Heart left ventricle (tissue), 16 donors: ENCODE measurements at places on chromosomes 16 and 17. TPM values are rescaled to one million over a fixed set of nuclear protein-coding genes. Genes with fewer than 3 reads are reported as not detected.

LRRC75A gene
- total RNA-seq, result 1.4 TPM

DNA sequence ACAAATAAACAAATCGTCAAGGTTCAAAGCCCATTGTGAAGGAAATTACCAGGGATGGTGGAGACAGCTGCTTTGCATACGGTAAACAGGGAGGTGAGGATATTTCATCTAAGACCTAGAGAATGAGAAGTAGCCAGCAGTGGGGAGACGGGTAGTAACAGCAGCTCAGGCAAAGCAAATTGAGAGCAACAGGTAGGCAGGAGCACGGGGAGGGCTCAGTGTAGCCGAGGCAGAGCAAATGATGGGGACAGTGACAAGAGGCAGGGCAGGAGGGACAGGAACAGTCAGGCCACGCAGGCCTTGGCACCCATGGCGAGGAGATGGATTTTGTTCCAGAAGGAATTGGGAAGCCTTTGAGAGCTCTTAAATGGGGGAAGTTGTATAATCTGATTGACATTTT is 29.0 kb upstream of the SBK1 start:
- H3K27ac ChIP-seq, result no peak overlapping the region
- H3K4me3 ChIP-seq, result no peak overlapping the region
- no peaks in the 10 kb centered on the region for H3K27me3 ChIP-seq
- H3K36me3 ChIP-seq, result no peaks in the 10 kb centered on the region
- no peak for DNase-seq

GRCh38 chr17:726271-726919 is 6.0 kb upstream of the TLCD3A start:
- no peak for DNase-seq
- no peaks in the 10 kb centered on the region for H3K27me3 ChIP-seq
- H3K27ac ChIP-seq, result no peak overlapping the region

SULT1A4 gene
- 17.0 TPM for total RNA-seq

GRCh38 chr16:81530296-81530721 is 85.7 kb downstream of the CMIP start:
- no peaks in the 10 kb centered on the region for H3K36me3 ChIP-seq
- no peak for DNase-seq
- H3K4me3 ChIP-seq, result no peak overlapping the region

DNA sequence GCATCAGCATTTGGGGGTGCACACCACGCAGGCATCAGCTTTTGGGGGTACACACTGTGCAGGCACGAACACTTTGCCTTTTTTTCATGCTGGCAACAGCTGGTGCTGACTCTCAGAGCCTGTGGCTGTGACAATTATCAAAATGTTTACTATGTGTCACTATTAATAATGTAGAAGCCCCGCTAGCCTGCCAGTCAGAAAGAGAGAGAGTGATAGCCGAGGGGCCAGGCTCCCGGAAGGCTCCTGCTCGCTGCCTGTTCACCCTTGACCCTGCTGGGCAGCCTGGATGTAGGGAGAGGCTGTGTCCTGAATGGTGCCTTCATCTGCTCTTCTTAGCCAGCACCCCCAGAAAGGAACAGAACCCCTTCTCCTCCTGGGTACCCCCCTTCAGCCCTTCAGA is 61.9 kb downstream of the SDK2 start:
- no peak overlapping the region for H3K27ac ChIP-seq
- H3K4me3 ChIP-seq, result no peak overlapping the region
- H3K27me3 ChIP-seq, result no peaks in the 10 kb centered on the region
- no peaks in the 10 kb centered on the region for H3K36me3 ChIP-seq
- peaks cover 4% of the 10 kb centered on the region for H3K4me1 ChIP-seq

GRCh38 chr16:56841233-56841632 is 23.8 kb upstream of the SLC12A3 start:
- H3K27me3 ChIP-seq, result no peaks in the 10 kb centered on the region
- DNase-seq, result no peak
- H3K4me1 ChIP-seq, result no peaks in the 10 kb centered on the region

DNA sequence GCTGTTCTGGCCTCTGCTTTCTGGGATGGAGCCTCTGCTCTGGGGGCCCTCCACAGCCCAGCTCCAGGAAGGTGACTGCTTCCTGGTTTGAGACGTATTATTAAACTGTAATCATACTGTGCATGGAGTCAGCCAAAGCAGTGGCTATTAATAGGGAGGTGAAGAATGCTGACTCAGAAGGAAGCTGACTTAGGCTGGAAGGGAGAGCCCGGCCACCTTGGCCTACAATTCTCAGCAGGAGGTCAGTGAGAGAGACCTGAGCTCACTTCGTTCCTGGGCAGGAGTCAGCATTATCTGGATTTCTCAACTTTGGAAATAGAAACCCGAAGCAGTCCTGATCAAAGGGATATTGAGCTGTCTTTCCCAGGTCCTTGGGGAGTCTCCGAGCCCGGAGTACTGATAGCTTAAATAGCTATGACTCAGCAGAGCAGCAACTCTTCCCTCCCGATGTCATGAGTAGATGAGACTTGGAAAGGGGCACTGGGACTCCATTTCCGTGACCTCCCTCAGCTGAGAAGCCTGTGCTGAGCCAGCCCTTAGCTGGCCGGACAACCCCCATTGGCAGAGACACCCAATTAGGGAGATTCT is 91.8 kb downstream of the YPEL2 start:
- no peaks in the 10 kb centered on the region for H3K36me3 ChIP-seq
- no peak overlapping the region for H3K4me3 ChIP-seq
- H3K27ac ChIP-seq, result peak overlapping the region; percentile 94
- peaks cover 51% of the 10 kb centered on the region for H3K4me1 ChIP-seq
- DNase-seq, result no peak

CBLN1 gene
- total RNA-seq, result 0.32 TPM

- no peaks in the 10 kb centered on the region for H3K36me3 ChIP-seq
- DNase-seq, result no peak
- no peaks in the 10 kb centered on the region for H3K4me1 ChIP-seq
Observed at GRCh38 chr16:66026211-66026610, 340.3 kb upstream of the CDH5 start.

GRCh38 chr16:87188104-87188503 is 129.1 kb downstream of the C16orf95 start:
- no peaks in the 10 kb centered on the region for H3K36me3 ChIP-seq
- H3K27ac ChIP-seq, result no peak overlapping the region
- no peaks in the 10 kb centered on the region for H3K27me3 ChIP-seq
- no peak overlapping the region for H3K4me3 ChIP-seq

DNA sequence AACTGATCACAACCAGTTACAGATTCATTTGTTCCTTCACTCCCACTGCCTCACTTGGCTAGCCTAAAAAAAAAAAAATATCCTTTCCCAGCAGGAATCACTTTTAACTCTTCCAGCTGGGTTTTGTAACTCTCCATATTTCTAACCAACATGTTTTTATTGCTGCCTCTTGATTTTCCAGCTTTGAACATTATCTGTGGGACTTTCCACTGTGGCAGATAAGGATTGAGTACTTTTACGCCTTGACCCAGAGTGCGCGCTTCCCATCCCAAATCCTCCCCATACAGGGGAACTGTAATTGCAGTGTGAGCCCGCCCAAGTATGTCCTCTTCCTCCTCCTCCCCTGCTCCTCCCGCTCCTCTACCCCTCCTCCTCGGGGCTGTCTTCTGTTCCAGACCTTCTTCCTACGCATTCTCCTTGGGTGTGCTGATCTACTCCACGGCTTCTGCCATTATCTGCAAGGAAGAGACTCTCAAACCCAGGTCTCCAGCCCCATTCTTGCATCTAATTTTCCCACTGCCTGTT is 43.4 kb downstream of the CYB5D2 start:
- H3K4me3 ChIP-seq, result no peak overlapping the region
- H3K27ac ChIP-seq, result no peak overlapping the region
- H3K36me3 ChIP-seq, result peaks cover 88% of the 10 kb centered on the region
- peaks cover 3% of the 10 kb centered on the region for H3K4me1 ChIP-seq
- H3K27me3 ChIP-seq, result no peaks in the 10 kb centered on the region

- no peak for DNase-seq
- H3K4me3 ChIP-seq, result no peak overlapping the region
- no peaks in the 10 kb centered on the region for H3K27me3 ChIP-seq
- no peaks in the 10 kb centered on the region for H3K36me3 ChIP-seq
Observed at GRCh38 chr17:75832652-75833400, 11.4 kb downstream of the UNC13D start.

GRCh38 chr17:77474292-77474988 is 333.7 kb downstream of the SEC14L1 start:
- no peaks in the 10 kb centered on the region for H3K36me3 ChIP-seq
- H3K4me1 ChIP-seq, result peaks cover 61% of the 10 kb centered on the region
- peak overlapping the region; percentile 23 for H3K27ac ChIP-seq

SPN gene
- total RNA-seq, result 1.1 TPM

DNA sequence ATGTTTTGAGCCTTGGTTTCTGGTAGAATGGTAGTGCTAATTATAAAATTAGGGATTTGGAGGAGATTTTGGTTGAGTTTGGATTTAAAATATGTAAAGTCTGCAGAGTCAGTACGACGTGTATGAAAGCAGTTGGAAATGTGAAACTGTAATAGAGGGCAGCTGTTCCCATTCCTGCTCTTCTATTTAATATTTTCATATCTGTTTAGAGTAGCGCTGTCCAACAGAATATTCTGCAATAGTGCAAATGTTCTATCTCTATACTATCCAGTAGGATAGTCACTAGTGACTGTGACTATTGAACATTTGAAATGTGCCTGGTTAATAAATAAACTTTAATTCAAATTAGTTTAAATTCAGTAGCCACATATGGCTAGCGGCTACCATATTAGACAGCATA is 443.4 kb upstream of the SOX9 start:
- H3K36me3 ChIP-seq, result no peaks in the 10 kb centered on the region
- H3K27ac ChIP-seq, result no peak overlapping the region
- no peak overlapping the region for H3K4me3 ChIP-seq
- DNase-seq, result no peak

GRCh38 chr17:71109697-71110096 is 940.4 kb downstream of the KCNJ2 start:
- no peaks in the 10 kb centered on the region for H3K36me3 ChIP-seq
- H3K27ac ChIP-seq, result no peak overlapping the region
- H3K27me3 ChIP-seq, result no peaks in the 10 kb centered on the region
- no peak for DNase-seq
- H3K4me1 ChIP-seq, result no peaks in the 10 kb centered on the region
- no peak overlapping the region for H3K4me3 ChIP-seq

DNA sequence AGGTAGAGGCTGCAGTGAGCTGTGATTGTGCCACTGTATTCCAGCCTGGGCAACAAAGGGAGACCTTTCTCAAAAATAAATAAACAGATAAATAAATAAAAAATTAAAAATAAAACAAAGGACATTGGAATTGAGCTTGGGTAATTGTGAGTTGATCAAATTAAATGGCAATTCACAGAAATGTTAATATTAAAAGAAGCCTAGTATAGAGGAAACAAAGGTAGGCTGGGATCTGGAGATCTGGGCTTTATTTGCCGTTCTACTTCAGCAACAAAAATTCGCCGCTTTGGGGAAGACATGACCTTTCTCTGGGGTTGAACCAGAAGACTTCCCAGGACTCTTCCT is 332 bp upstream of the VPS25 start:
- H3K27ac ChIP-seq, result peak overlapping the region; percentile 74
- H3K36me3 ChIP-seq, result peaks cover 6% of the 10 kb centered on the region
- no peak for DNase-seq
- H3K27me3 ChIP-seq, result no peaks in the 10 kb centered on the region
- H3K4me1 ChIP-seq, result no peaks in the 10 kb centered on the region

- H3K36me3 ChIP-seq, result no peaks in the 10 kb centered on the region
- H3K27ac ChIP-seq, result peak overlapping the region; percentile 99
- peak; percentile 73 for DNase-seq
- no peaks in the 10 kb centered on the region for H3K27me3 ChIP-seq
- peaks cover 37% of the 10 kb centered on the region for H3K4me1 ChIP-seq
Observed at GRCh38 chr16:67029254-67030096, 526 bp downstream of the CBFB start.

GRCh38 chr17:16507918-16508533 is 16.0 kb upstream of the LRRC75A start:
- no peaks in the 10 kb centered on the region for H3K27me3 ChIP-seq
- H3K36me3 ChIP-seq, result no peaks in the 10 kb centered on the region

DNA sequence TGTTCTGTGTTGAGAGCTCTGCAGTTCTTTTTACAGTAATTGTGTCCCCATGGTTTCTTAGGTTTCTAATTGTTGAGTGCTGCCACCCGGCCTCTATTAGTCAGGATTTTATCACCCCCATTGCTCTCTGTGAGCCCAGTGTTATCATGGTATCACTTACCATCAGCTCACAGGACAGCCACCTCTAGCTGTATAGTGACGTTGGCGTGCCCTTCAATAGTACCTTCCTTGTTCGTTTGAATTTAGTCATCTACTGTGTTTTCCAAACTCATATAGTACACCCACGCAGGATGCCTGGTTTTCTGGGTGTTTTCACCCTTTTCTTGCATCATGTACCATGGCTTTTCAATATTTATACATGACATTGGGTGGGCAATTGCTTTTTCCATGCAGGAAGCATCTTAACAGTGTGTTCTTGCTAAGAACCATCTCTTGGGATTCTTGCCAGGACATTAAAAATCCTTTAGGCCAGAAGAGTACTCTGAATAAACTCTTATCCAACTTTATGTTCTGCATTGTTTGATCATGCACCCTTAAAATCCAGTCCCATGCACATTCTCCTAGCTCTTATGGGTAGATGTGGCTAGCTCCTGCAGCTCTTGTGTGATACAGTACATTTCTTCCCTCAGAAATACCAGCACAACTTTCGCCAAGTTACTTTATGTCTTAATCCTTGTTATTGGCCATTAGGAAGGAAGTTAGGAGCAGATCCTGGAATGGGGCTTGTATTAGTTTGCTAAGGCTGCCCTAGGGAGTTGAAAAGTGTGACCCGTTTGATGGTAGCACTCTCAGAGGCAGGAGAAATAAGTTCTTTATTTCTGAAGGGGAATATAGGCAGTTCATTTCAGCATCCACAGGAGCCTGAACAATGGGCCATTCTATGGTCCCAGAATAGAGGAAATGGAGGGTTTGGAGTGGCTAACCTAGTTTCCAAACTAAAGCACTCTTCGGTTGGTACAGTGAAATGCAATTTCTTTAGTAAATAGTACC is 11.3 kb upstream of the ABCA10 start:
- H3K27me3 ChIP-seq, result no peaks in the 10 kb centered on the region
- H3K36me3 ChIP-seq, result no peaks in the 10 kb centered on the region
- no peak overlapping the region for H3K4me3 ChIP-seq
- no peak for DNase-seq
- peaks cover 5% of the 10 kb centered on the region for H3K4me1 ChIP-seq
- no peak overlapping the region for H3K27ac ChIP-seq

TBC1D3E gene
- not detected for total RNA-seq

C17orf50 gene
- not detected for total RNA-seq

CSF3 gene
- not detected for total RNA-seq
